ENCODE measurements at places on chromosomes 5 and 9.

DNA sequence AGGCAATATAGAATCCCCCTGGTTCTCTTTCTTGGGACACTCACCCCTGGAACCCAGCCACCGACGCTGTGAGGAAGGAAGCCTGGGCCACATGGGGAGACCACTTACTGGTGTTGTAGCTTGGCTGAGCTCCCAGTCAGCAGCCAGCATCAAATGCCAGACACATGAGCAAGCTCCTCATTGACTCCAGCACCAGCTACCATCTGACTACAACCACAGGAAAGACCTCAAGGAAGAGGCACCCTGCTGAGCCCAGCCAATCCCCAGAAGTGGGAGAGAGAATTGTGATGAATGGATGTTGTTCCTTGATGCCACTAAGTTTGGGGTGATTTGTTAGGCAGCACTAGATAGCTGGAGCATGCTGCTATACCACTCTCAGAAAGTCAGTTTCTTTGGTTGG is 36.0 kb downstream of the BNIP1 start:
- DNase-seq: no peak

GRCh38 chr9:90870621-90871326 is 69.2 kb downstream of the SYK start:
- DNase-seq: no peak

DNA sequence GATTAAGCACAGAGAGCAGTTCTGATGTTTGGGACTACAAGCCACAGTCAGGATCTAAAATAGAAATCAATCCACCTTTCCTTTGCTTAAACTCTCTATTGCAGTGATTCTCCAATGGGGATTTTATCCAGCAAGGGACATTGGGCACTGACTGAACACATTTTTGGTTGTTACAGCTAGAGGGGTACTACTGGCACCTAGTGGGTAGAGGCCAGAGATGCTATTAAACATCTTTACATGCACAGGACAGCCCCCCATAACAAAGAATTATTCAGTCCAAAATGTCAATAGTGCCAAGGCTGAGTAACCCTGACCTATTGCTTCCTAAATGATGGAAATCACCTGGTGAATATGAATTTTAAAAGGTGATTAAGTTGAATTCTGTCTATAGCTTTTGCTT is 12.0 kb downstream of the ZNF622 start:
- no peak for DNase-seq

GRCh38 chr5:39570403-39571027 is 145.7 kb upstream of the DAB2 start:
- DNase-seq: no peak

GRCh38 chr5:96509721-96510350 is 76.8 kb upstream of the PCSK1 start:
- no peak for DNase-seq

- no peak for DNase-seq
Measured at GRCh38 chr5:145554399-145554798, 280.7 kb downstream of the PRELID2 start.

DNA sequence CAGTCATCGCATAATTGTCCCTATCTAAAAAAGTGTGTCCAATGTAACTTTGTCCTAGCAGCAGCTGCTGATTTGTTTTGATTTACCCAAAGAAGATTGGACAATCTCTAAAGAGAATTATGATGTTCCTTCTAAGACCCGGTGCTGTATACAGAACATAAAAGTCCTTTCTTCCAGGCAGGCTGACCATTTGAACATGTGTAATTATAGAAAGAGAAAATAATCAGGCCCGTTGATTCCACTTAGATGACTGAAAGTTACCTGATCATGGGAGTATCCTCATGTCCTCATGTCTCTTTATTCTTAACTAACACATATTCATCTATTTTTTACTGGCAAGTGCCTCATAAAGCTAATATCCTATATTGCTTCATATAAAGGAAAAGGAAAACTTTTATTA is 164.1 kb upstream of the MRPS30 start:
- no peak for DNase-seq

GRCh38 chr5:180611140-180611850 is 20.0 kb upstream of the SCGB3A1 start:
- no peak for DNase-seq

GRCh38 chr5:148920646-148921288 is 94.4 kb downstream of the ADRB2 start:
- DNase-seq: no peak

DNA sequence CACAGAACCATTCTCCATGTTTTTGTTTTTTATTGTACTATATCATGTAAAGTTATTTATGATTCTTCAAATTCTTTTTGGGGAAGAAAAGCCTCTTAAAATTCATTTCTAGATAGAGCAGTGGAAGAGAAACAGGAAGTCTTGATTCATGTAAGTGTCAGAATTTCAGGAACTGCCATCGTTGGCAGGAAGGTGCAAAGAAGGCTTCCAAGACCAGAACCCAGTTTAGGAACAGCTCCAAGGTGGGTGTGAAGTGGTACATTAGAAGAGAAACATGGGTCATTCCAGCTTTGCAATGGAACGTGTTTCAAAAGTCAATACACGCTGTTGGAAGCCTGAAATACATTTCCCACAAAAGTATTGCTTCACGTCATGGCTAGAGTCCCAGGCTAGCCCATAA is 14.8 kb downstream of the SAXO1 start:
- no peak for DNase-seq

GRCh38 chr9:33690143-33690933 is 105.0 kb upstream of the PRSS3 start:
- no peak for DNase-seq

DNA sequence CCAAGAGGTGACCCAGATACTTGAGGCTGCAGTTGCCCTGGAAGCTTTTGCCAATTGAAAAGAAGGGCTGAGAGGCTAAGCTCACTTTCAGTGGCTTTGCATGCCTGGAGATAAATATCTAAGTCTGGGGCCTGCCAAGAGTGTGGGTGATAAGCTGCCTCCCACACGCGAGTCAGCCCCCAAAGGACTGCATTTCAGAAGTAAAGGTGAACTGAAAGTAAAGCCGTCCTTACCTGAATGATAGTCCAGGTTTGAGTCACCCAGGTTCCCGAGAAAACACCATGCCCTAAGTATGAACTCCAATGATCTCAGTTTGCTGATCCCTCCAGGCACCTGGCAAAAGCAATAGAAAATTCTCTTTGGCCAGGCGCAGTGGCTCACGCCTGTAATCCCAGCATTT is 22.5 kb upstream of the N4BP3 start:
- no peak for DNase-seq

DNA sequence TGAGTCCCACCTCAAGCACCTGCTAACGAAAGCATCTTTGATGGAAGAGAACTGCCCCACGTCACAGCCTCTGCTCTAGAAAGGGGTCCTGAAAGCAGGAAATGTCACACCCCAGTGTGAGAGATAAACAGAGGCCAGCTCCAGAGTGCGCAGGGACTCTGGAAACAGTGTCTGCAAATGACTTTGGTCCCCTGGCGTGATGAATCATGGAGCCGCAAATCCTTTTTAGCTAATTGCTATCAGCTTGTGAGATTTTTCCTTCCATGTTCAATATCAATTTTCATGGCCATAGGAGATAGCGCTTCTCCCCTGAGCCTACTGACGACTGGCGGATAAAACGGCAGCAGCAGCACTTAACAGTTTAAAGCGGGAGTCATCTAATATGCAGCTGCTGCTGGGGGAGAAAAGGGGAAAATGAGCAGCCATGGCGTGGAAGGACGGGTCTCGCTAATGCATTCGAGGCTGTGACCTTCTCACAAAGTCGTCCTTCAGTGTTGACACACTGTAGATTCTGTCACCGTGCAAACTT is 209.6 kb upstream of the IRX1 start:
- no peak for DNase-seq

DNA sequence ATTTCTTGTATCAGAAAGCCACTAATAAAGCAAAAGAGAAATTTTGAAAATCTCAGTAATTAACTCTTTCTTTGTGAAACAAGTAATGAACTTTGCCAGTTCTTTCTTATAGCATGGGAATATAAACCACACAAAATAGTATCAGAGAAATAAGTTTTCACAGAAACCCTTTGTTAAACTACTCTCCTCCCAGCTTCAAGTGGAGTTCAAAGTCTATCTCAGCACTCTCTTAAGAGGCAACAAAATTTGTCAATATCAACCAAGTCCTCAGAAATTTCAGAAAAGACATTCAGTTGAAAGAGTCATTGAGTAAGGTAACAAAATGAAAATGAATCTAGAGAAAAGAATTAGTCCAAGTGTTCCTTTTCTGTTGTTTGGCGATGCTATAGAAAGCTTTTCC is 89.3 kb downstream of the NTRK2 start:
- no peak for DNase-seq

DNA sequence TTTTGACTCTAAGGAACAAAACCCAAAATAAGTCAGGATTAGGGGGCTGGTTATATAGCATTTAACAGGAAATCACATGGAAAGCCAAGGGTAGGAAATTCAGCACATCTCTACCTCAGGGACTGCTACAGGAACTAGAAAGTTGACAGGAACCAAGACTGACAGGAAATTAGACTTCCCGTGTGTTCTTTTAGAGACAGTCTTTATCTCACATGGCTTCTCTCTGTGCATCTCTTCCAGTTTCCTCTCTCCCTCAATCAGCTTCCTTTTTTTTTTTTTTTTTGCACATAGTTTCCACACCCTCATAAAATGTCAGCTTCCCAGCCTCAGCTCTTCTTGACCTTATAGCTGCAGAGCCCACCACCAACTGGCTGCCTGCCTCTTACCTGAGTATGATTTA is 4.8 kb downstream of the RECK start:
- DNase-seq: no peak

GRCh38 chr9:126462617-126463016 is 136.0 kb downstream of the MVB12B start:
- no peak for DNase-seq

DNA sequence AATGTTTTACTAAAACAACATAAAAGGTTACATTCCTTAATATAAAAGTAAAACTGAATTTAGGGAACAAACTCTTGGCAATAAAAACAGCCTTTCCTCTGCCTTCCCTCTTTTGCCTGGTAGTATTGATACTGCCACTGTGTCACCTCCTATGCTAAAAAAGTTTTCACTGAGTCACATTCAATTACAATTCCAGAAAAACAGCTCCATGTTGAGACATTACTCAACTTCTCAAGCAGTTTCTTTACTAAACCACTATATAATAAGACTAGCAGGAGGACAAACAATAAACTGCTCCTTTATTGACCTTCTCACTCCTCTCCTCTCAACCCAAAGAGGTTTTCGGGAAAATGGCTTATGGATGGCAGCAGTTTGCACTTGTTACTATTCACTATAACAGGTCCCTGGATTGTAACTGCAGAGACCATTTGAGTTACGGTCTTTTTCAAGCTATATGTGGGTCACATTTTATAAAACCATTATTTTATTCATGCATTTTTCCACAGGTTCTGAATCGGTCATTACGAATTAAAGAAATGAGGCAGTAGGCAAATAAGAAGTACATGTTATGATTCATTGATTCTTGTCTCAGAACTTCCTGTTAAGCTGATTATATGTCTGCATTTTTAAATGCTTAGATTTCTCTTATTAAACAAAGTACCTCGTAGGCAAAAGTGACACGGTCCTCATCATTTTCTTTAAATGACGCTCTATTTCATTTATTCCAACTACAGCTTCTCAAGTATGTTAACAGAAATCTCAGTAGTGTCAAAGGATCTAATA is 2.1 kb downstream of the ZDHHC21 start:
- no peak for DNase-seq

GRCh38 chr5:151504006-151504405 is 56.6 kb downstream of the SLC36A1 start:
- DNase-seq: no peak

DNA sequence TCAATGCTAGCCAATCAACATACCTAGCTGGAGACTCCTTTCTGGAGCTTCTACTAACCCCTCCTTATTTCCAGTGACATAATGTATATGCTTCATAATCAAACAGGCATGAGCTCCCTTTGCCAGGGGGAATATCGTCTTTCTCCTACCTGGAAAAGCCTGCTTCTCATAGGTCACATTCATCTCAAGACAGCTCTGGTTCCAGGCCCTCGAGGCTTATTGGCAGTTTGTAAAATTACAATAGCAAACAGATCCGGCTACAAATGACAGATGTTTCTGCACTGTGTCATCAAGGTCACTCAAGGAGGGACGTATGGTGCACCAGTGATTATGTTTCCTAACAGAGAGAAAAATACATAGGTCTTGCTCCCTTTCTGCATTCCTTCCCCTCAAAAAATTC is 140.0 kb downstream of the SAXO1 start:
- no peak for DNase-seq

DNA sequence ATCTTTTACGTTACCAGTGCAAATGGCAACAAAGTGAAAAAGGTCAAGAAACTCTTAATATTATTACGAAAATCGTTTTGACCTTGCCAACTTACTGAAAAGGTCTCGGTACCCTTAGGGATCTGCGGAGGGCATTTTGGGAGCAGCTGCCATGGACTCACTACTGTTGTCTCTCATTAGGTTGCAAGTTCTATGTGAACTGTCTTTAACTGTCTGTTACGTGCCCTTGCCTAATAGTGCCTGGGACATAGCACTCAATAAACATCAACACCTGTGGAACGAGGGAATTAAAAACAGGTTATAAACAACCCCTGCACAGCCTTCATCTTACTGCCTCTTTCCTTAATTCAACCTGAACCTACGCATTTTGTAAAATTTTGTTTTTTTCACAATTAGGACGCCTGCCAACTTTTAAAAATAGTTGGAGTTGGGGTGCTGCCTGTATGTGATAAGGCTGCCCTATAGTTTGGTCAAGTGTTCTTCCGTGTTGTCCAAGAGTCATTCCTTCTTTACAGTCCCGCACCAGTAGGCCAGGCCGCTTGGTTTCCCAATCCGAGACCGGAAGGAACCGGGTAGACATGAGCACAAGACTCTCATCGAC is 527 bp upstream of the SREK1 start:
- DNase-seq: no peak

GRCh38 chr9:136847826-136848392 is 1.3 kb upstream of the PHPT1 start:
- peak; percentile 58 for DNase-seq

- no peak for DNase-seq
Measured at GRCh38 chr5:7882926-7883325, 14.0 kb downstream of the MTRR start.

GRCh38 chr5:143914756-143915155 is 102.8 kb downstream of the HMHB1 start:
- no peak for DNase-seq

- DNase-seq: no peak
Measured at GRCh38 chr5:151779531-151780125, 7.9 kb downstream of the G3BP1 start.

- DNase-seq: peak; percentile 64
Measured at GRCh38 chr9:93682155-93682968, 106.0 kb downstream of the PHF2 start.
